ENCODE measurements at places on chromosomes 5 and 9.

DNA sequence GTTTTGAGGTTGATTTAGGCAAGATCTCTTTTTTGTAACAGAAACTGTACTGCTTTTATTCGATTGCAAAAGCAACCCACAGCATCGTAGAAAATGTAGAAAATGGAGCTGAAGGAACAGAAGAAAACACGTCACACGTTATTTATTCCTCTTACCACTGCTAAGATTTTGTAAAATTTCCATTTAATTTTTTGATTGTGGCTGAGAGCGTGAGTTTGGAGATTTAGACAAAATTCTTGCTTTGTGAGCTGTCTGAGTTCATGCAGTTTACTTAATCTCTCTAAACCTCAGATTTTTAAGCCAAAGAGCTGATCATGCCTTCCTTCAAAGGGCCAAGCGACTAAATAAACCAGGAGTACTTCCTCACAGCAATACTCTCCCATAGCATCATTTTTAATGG lies 24.8 kb downstream of the DPYSL3 start:
- no peak for DNase-seq

DNA sequence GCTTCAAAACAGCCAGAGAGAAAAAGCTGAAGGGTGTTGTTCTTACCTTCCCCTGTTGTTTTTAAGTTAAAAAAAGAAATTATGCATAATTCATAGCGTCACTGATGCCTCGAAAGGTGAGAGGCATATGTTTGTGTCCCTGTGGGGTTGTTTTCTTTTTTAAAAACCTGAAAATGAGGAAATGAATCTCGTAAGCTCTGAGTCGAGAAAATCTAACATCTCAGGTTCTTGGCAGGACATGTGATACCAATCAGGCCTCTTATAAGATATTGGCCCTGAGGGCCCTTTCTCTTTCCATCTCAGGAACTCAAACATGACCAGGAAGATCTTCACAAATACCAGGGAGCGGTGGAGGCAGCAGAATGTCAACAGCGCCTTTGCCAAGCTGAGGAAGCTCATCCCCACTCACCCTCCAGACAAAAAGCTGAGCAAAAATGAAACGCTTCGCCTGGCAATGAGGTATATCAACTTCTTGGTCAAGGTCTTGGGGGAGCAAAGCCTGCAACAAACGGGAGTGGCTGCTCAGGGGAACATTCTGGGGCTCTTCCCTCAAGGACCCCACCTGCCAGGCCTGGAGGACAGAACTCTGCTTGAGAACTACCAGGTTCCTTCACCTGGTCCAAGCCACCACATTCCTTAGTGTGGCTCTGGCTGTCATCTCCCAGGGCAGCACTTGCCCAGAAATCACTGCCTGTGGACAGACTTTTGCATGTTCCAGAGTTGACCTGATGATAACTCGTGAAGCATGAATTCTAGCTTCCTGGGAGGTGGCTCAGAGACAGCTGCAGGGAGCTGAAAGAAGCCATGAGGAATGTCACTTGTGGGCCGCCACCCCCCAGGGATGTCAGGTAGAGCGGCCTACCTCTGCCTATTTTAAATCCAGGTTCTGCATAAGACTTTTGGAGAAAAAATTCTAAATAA lies at the start of gene TAL2:
Gene TAL2 (plus strand): TSS at position 274 of the 921 bp plus-strand sequence. CDS start 40 bp downstream, at position 314.
- no peak for DNase-seq

DNA sequence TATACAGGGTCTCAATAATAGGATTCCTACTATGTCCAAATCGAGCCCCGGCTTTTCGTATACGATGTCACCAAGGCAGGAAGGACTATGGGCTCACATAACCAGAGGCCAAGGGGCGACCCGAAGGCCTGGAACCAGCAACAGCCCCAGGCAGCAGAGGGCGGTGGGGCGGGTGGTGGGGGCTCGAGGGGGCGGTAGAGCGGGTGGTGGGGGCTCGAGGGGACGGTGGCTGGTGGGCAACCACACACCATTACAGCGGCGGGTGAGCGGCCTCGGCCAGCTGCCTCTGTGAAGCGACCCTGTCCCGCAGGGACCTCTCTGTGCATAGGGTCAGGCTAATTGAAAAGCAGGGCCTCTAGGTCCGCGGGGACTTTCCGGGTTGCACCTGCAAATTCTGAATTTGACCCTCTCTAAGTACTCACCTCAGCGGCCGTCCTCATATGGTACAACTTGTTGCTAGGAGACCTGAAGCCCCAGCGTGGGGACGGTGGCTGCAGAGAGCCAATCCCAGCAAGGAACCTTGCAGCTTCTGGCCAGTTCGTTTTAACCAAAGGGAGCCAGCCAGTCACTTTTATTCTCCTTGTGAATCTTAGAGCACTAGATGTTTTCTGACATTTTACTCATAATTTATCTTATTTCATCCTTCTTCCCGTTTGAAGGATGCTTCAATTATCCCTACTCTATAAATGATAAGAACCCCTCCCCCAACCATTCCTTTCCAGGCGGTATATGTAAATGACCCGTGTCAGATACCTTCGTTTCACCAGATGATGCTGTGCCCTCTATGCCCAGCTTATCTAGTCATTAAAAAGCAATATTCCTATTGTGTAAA lies at the start of gene NME5:
Gene NME5 (minus strand): TSS at position 480 of the 832 bp plus-strand sequence. CDS start 648 bp downstream, outside the sequence.
- no peak for DNase-seq

GRCh38 chr9:36878986-36879982 lies 154.8 kb downstream of the PAX5 start:
- DNase-seq: no peak

- no peak for DNase-seq
Observed at GRCh38 chr9:116726602-116727001, 39.5 kb downstream of the TRIM32 start.

All from bone marrow (tissue), 2 donors.